AG10803 (cell line): ENCODE measurements at places on chromosomes 1 and 21.

DNA sequence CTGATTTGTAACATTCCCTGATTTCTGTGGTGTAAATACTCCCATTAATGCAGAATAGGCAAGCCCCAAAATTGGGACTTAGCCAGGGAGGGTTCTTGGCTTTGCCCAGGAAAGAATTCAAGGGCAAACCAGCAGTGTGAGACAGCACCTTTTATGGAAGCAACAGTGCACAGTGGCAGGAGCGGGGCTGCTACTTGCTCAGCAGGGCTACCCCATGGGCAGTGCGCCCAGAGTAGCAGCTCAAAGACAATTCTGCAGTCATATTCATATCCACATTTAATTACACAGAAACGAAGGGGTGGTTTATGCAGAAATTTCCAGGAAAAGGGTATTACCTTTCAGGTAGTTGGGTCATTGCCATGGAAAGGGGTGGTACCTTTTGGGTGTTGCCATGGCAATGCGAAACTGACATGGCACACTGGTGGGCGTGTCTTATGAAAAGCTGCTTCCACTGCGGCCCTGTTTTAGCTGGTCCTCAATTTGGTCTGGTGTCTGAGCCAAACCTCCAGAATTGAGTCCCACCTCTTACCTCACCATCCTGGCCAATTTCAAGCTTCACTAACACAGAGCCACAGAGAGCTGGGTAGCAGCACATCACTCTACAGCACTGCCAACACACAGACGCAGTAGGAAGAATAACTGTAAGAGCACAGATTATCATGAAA, 35.9 kb downstream of the FHAD1 start:
- no peak for DNase-seq

GRCh38 chr1:216562383-216562782, 139.1 kb upstream of the USH2A start:
- DNase-seq = no peak

- peak; percentile 46 for DNase-seq
These were observed 3.7 kb downstream of the TCHH start for GRCh38 chr1:152111515-152111968.

GRCh38 chr1:40256401-40257084, 1.5 kb upstream of the ZMPSTE24 start:
- DNase-seq = no peak

- peak; percentile 96 for DNase-seq
These were observed 5.8 kb upstream of the LAMC2 start for GRCh38 chr1:183180218-183180617.

DNA sequence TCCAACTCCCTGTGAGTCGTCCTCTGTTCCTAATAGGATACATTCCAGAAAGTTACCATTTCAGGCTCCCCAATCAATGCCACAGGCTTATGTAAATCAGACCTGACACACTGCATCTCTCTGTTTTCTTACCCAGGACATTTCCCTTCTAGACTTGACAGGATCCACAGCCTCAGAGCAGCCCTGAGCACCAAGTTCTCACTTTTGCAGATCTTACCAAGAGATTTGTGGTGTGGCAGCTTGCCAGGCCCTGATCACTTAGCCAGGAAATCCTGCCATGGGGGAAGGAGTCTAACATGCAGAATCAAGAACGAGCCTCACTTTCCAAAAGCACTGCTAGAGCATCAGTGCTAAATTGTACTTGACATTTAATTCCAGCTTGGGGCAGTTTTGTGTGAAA, 202.9 kb downstream of the TBX15 start:
- DNase-seq = peak; percentile 14

DNA sequence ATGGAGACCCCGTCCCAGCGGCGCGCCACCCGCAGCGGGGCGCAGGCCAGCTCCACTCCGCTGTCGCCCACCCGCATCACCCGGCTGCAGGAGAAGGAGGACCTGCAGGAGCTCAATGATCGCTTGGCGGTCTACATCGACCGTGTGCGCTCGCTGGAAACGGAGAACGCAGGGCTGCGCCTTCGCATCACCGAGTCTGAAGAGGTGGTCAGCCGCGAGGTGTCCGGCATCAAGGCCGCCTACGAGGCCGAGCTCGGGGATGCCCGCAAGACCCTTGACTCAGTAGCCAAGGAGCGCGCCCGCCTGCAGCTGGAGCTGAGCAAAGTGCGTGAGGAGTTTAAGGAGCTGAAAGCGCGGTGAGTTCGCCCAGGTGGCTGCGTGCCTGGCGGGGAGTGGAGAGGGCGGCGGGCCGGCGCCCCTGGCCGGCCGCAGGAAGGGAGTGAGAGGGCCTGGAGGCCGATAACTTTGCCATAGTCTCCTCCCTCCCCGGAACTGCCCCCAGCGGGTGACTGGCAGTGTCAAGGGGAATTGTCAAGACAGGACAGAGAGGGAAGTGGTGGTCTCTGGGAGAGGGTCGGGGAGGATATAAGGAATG, 505 bp downstream of the LMNA start:
- no peak for DNase-seq

- DNase-seq = peak; percentile 75
These were observed 45.1 kb upstream of the PALMD start for GRCh38 chr1:99600782-99601181.
